ENCODE measurements at places on chromosomes 1 and 21.

GRCh38 chr1:35637401-35637809 is 3.9 kb downstream of the PSMB2 start:
- DNase-seq: peak; percentile 41

- no peak for DNase-seq
These were observed 67.8 kb upstream of the IPO9 start for GRCh38 chr1:201761178-201761577.

DNA sequence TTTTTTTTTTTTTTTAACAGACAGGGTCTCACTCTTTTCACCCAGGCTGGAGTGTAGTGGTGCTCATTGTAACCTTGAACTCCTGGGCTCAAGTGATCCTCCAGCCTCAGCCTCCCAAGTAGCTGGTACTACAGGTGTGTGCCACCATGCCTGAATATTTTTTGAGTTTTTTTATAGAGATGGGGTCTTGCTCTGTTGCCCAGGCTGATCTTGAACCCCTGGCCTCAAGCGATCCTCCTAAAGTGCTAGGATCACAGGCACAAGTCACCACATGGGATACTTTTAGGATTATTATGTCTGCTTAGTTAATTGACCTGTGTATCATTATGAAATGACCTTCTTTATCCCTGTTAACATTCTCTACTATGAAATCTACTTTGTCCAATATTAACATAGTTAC is 38.0 kb downstream of the RASSF5 start:
- no peak for DNase-seq

DNA sequence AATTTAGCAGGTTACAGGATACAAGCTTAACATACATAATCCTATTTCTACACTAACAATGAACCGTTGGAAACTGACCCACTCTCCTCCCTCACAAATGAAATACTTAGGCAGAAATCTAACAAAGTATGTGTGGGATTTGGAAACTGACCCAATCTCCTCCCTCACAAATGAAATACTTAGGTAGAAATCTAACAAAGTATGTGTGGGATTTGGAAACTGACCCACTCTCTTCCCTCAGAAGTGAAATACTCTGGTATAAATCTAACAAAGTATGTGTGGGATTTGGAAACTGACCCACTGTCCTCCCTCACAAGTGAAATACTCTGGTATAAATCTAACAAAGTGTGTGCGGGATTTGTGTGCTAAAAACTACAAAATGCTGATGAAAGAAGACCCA is 60.3 kb downstream of the TRAF5 start:
- no peak for DNase-seq

DNA sequence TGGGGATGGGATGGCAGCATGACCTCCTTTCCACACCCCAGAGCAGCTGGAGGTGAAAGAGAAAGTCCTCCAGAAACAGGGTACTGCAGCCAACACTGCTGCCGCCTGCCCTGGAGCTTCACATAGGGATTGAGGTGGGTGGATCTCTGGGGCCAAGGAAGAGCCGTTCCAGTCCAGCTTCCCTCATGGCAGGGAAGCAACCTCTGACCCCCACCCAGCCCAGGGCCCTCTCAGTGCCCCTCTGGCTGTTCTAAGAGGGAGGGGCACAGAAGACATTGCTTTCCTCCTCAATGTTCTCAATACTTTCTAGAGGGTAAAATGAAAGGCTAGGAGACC is 5.7 kb downstream of the KIF21B start:
- no peak for DNase-seq

GRCh38 chr1:18732686-18733085 is 102.0 kb downstream of the PAX7 start:
- no peak for DNase-seq

DNA sequence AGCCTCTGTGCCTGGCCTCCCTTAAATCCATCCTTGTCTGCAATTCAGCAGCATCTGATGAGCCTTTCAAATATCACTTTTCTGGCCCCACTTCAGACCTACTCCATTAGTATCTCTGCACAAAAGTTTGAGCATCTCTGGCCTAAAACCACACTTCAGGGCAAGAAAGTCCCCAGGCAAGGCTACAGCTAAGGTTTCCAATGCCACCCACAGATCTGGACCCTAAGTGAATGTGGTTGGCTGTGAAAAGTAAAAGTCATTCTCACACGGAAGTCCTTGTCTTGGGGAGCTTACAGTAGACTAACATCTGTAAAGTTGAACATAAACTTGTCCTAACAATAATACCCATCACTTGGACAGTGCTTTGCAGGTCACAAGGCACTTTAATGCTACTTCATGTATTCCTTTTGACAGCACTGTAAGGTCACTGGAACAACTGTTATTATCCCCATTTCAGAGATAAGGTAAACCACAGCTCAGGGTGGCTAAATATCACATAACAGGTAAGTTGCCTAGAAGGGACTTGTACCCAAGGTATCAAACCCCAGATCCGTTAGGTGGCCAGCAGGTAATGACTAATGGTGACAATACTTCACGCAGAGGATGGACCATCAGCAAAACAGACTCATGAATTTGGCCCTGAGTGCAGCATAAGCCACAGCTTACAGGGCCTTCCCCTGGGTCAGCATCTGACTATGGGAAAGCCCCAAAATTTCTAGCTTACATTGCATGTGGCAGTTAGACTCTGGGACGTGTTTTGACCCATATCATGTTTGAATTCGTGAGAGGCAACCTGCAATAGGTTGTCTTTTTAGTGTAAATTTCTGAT is 356.0 kb downstream of the HHAT start:
- DNase-seq: no peak

GRCh38 chr1:237702161-237702560 is 188.6 kb downstream of the ZP4 start:
- no peak for DNase-seq

DNA sequence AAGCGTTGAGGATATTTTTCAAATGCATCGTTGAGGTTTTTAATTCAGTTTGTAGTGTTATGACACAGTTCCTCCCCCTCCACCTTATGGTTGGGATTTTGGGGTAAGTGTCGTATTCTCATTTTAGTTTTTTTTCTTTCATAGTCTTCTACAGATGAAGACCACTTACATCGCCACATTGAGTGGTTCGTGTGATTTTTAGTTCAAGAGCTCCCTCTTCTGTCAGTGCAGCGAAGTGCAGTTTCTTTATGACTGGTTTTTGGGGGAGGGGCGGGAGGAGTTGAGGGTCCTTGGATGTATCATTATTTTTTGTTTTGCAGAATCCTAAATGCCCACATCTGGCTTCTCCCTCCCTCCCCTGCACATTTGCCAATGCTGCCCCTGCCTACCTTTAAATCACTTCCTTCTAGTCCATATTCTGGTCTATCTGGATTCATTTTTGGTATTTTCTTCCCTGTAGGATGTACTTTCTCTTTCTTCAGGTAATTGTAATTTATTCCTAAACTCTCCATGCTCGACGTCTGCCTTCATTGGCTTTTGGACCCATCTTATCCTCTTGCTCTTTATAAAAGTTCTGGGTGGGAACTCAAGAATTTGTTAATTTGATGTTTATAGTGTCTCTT is 433.1 kb downstream of the CAMTA1 start:
- peak; percentile 55 for DNase-seq

DNA sequence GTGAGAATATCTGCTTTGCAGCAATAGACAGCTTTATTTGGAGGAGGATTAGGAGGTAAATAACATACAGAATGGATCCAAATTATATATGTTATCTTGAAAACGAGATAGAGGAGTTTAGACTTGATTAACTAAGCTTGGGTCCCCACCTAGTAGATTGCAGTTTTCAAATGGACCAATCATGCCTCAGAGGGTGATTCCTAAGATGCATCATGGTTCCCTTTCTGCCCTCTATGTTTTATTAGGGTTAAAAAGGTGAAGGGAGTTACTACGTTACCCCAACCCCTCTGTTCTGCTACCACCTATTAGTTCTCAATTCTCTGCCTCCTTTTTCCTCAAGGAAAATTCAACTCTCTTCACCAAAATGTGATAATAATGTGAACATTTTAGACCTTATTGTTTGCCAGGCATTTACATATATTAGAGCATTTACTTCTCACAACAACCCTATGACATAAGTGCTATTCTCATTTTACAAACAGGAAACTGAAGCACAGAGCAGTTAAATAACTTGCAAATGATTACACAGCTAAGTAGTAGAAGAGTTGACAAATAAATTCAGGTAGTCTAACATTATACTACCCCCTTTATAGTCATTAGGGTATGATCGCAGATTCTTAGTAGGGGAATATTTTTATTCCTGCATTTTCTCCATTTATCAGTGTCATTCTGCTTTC is 23.4 kb upstream of the PGM1 start:
- no peak for DNase-seq

DNA sequence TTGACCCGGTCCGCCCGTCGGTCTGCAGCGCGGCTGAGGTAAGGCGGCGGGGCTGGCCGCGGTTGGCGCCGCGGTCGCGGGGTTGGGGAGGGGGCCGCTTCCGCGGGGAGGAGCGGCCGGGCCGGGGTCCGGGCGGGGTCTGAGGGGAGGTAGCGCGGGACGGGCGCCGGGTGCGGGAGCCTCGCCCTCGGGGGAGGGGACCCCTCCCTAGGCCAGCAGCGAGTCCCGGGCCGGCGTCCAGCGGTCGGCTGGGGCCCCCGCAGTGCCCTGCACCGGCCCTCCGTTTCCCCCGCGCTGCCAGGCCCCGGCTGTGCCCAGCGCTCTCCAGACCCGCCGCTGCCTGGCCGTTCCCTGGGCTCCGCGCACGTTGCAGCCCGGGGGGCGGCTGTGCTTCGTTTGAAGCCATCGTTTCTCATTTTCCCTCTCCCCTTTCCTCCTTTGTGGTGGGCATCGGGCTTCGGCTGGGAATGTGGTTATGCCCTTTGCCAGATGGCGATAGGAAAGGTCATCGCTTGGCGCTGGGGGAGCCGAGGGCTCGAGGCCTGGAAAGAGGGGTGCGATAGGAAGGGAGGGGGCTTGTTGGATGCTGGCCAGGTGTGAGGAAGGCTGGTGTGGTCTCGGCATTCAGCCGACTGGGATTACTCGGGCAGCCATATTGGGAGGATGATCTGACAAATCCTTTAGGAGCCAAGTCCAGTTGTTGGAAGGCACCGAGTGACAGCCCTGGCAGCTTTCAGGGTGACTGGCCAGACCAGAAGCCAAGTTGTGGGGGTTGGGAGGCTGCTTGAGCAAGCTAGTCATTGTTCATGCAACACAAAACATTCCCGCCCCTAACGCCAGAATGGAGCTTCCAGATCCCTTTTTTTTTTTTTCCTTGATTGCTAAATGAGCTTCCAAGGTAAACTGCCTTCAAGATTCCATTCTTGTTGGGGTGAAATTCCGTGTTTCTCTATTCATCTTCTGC is 753 bp downstream of the KIF1B start:
- peak; percentile 68 for DNase-seq

DNA sequence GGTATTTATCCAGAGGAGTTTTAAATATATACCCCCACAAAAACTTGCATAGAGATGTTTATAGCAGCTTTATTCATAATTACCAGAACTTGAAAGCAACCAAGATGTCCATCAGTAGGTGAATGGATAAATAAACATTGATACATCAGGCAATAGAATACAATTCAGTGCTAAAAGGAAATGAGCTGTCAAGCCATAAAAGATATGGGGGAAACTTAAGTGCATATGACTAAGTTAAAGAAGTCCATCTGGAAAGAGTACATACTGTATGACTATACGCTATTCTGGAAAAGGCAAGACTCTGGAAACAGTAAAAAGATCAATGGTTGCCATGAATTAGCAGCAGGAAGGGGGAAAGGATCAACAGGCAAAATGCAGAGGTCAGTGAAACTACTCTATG is 366.7 kb downstream of the HHIPL2 start:
- DNase-seq: no peak

GRCh38 chr1:234243521-234244260 is 129.6 kb upstream of the COA6 start:
- DNase-seq: no peak

DNA sequence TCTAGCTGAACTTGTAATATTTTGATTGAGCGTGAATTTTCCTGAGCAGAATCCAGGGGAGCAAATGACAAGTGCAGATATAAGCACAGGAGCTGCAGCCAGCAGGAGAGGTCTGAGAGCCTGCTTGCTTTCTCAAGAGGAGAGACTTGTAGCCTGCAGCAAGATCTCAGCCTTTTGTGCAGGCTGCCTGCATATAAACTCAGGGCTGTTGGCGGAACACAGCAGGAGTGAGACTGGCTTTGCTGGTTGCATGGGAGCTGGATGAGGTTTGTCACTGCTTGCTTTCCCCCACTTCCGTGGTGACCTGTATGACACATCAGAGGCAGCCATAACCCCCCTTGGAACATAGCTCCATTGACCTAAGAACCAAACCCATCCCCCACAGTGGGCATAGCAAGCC is 725.4 kb upstream of the RGS18 start:
- DNase-seq: no peak

GRCh38 chr21:44439211-44439600 is 16.1 kb upstream of the LRRC3 start:
- DNase-seq: no peak

GRCh38 chr1:27521336-27521831 is 31.4 kb upstream of the WASF2 start:
- DNase-seq: no peak

GRCh38 chr1:109631513-109632505 is 12.2 kb downstream of the AMPD2 start:
- no peak for DNase-seq

DNA sequence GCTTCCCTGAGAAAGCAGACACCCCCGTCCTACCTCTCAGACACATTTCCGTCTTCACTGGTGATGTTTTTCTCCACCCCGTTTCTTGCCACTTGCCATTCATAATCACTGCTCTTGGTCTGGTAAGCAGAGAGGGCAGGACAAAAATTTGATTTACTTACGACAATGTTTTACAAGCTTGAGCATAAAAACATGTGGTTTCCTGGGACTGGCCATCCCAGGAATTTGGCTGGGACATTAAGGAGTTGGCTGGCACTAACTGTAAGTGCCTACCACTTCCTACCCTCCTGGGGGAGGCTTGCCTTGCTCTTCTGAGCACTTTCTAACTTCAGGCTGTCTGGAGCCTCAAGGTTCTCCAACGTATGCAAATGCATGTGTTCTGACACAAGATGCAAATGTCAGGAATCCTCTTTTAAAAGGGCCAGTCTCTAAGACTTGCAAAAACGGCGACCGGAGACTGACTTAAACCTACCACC is 24.2 kb downstream of the ZBTB18 start:
- DNase-seq: no peak

GRCh38 chr1:41638086-41639024 is 153.9 kb upstream of the EDN2 start:
- no peak for DNase-seq

GRCh38 chr1:200426196-200426595 is 16.4 kb upstream of the ZNF281 start:
- DNase-seq: no peak

DNA sequence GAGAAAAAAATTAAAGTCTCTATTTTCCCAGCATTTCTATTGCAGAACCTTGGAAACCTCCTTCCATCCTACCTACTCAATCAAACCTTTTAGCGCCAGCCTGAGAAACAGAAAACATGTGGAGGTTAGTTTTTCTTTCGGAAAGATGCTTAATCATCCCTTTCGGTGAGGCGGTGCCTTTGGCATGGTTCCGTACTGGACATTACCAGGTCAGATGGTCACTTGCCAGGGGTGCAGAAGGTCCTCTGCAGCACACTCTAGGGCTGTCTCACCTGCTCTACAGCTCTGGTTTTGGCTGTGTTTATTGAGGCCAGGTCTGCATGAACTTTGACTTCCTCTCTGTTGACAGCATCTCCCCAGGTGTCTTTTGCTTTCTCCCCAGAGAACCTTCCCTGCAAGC is 121.5 kb downstream of the PLD5 start:
- DNase-seq: no peak

GRCh38 chr1:39609618-39610331 is 29.7 kb downstream of the HEYL start:
- peak; percentile 39 for DNase-seq

Data from RWPE1 (cell line).